ENCODE measurements at places on chromosomes 3 and 15.

- no peak for DNase-seq
- no peaks in the 10 kb centered on the region for H3K27me3 ChIP-seq
- H3K4me3 ChIP-seq, result no peak overlapping the region
- H3K27ac ChIP-seq, result no peak overlapping the region
- H3K4me1 ChIP-seq, result no peaks in the 10 kb centered on the region
- no peaks in the 10 kb centered on the region for H3K36me3 ChIP-seq
These were observed 226.7 kb downstream of the TAFA4 start for GRCh38 chr3:68705695-68706094.

GRCh38 chr15:77276096-77276495 lies 143.8 kb downstream of the PEAK1 start:
- no peaks in the 10 kb centered on the region for H3K36me3 ChIP-seq
- H3K4me1 ChIP-seq, result no peaks in the 10 kb centered on the region
- no peaks in the 10 kb centered on the region for H3K27me3 ChIP-seq
- H3K27ac ChIP-seq, result no peak overlapping the region

DNA sequence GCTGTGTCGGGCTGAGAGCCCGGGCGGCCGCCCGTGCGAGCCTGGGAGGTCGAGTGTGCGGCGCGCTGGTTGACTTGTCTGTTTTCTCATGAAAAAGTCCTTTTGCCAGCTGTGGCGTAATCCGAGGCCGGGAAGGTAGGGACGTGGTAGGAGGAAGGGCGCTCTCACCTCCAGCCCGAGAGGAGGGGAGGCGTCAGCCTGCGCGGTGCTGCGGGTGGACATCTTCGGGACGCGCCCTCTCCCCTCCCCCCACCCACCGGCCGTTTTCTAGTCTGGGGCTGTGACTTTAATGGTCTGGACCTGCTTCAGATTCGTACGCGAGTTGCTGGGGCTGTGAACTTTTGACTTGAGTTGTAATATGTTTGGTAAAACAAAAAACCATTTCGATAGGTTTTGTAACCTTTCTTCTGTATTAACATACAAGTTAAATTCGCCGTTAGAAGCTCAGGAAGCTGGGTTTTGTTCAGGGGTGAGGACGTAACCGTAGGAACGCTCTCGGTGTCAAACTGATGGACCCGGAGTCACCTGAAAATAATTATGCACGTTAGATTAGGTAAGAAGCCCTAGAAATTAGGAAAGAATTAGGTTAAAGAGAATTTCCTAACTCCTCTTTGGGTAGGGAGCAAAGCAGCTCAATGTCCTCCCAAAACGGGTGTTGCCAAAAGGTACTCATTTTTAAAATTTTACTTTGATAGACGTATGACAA lies 762 bp downstream of the NCK1 start:
- H3K4me1 ChIP-seq, result peaks cover 20% of the 10 kb centered on the region
- peak overlapping the region; percentile 93 for H3K27ac ChIP-seq
- peak overlapping the region; percentile 85 for H3K4me3 ChIP-seq
- DNase-seq, result peak; percentile 5

GRCh38 chr3:59237121-59237520 lies 187.3 kb upstream of the CFAP20DC start:
- DNase-seq, result no peak
- H3K4me3 ChIP-seq, result no peak overlapping the region
- H3K27me3 ChIP-seq, result no peaks in the 10 kb centered on the region
- no peaks in the 10 kb centered on the region for H3K4me1 ChIP-seq

DNA sequence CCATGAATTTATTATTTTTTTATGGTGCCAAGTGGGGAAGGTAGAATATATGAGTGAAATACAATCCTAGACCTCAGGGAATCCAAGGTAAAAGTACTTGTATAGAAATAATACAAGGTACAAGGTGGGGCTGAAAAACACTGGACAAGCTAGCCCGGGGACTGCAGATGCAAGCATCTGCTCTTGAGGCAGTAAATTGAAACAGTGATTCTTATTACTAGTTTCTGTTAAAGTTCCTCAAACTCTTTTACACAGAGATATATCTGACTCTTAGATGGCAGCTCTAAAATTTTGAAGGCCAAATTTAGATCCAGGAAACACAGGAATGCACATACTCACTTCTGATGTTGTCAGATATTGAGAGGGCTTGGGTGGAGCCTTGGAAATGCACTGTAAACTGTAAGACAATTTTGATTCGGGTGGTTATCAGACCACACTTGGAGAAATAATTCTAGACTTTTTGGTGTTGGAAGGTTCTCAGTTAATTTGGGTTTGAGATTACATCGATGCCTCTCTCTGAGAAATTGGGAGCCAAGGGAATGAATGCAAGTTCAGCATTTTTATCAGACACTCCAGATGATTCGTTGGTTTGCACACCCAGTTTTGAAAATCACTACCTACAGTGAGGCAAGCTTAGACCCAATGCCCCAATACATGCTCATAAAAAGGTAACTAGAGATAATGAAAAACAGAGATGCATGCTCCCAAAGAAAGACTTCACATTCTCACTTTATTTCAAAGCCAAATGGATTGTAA lies 7.3 kb downstream of the TP63 start:
- no peaks in the 10 kb centered on the region for H3K36me3 ChIP-seq
- H3K4me1 ChIP-seq, result peaks cover 4% of the 10 kb centered on the region
- H3K27me3 ChIP-seq, result no peaks in the 10 kb centered on the region
- no peak overlapping the region for H3K4me3 ChIP-seq
- H3K27ac ChIP-seq, result no peak overlapping the region

DNA sequence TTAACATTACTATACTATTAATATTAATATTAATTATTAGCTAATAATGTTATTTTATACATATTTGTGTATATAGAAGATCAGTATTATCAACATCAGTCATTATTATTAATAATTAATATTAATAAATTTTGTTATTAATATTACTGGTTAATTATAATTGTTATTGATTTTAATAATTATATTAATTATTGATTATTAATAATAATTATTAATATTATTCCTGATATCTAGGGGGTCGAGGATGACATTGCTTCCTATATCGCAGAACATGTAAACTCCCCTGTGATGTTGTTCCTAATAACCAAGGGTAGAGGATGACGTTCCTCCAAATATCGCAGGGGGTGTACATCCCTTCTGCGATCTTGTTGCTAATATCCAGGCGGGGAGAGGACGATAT lies 17.3 kb upstream of the BMF start:
- no peaks in the 10 kb centered on the region for H3K27me3 ChIP-seq
- DNase-seq, result no peak
- no peaks in the 10 kb centered on the region for H3K4me1 ChIP-seq
- no peak overlapping the region for H3K27ac ChIP-seq

GRCh38 chr3:138038725-138039462 lies 28.9 kb downstream of the CLDN18 start:
- H3K36me3 ChIP-seq, result no peaks in the 10 kb centered on the region
- no peaks in the 10 kb centered on the region for H3K27me3 ChIP-seq
- no peaks in the 10 kb centered on the region for H3K4me1 ChIP-seq
- no peak for DNase-seq
- H3K4me3 ChIP-seq, result no peak overlapping the region
